COLO829 (cell line): ENCODE measurements at places on chromosomes 1 and 21.
A peak's percentile ranks its signal among the peaks of the same experiment; 100 is the strongest.

- peak; percentile 23 for DNase-seq
Observed at GRCh38 chr1:201025571-201026002, 2.1 kb upstream of the KIF21B start.

DNA sequence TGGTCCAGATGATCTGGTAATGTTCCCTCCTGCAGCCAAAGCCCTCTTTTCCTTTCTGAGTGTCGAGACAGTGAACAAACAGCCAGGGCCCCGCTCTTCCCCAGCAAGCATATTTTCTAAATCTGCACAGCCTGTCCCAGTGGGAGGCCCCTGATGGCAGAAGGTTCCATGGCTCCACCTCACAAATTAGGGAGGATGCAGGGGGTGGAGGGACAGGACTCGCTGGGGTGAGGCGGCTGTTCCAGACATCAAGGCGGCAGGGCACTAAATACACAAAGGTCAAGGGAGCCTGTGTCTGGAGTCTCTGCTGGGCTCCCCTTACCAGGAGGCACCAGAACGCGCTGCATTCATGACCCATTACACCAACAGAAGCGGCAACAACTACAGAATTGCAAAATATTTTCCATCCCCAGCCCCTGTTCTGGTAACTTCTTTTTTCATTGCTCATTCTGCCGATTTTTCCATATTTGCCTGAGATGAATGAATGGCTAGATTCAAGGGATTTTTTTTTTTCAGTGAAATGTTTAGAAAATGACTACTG is 27.0 kb upstream of the PRELP start:
- DNase-seq: peak; percentile 60

DNA sequence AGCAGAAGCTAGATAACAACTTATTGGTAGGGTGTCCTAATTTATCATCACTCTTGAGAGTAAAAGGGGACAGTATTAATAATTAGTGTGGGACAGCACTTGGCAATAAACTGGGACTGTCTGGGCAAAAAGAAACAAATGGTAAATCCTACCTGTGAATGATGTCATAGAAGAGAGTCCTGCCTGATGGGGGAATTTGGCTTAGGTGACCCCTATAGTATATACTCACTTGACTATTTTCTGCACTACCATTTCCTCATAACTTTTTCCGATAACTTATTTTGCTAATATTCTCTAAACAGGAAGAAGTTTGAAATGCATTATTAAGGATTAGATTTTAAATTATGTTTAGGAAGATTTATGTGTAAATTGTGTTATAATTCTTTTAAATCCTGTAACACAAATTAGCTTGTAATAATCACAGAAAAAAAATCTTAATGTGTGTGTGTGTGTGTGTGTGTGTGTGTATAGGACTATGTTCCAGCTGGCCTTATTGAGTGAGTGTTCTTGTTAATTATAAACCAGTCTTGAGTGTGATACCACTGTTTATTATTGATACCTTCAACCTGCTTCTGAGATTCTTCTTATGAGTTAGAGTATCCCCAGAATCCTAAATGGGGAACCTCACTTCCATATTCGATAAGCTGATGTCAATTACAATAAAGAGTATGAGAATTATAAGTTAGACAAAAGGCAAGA is 144.2 kb upstream of the C1orf105 start:
- no peak for DNase-seq

- no peak for DNase-seq
Observed at GRCh38 chr21:16002874-16003466, 273.2 kb downstream of the USP25 start.

GRCh38 chr1:44049839-44050238 is 18.6 kb upstream of the SLC6A9 start:
- no peak for DNase-seq

- DNase-seq: no peak
Observed at GRCh38 chr1:221182791-221183533, 303.7 kb downstream of the HLX start.

DNA sequence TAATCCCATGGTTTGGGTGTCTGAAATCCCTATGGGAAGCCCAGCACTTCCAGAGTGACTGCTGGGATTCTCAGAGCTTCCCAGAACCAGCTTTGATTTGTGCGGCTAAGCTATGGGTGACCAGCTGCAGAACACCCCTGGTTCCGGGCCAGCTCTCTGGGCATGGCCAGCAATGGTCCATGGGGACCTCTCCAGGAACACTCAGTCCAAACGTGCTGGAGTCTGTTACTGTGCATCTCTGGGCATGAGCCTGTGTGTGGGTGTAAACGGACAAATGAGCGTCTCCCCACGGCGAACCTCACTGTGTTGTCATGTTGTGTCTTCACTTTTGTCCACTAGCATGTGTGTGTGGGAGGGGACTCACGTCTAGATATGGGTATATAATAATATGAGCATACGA is 54.4 kb downstream of the MAB21L3 start:
- DNase-seq: no peak

DNA sequence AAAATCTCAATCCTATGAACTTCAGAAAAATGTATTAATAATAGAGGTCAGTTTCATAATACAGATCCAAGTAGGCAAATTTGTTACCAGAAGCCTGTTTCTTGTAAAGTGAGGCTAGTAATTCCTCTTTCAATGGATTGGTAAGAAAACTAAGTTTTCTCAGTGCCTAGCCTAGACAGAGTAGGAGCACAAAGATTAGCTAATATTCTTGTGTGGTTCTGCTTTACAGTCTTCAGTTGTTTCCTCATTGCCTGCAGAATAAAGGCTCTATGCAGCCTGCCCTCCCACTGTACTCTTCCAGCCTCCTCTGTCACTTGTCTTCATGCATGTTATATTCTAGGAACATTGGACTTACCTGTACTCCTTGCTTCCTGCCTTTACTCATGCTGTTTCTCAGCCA is 2.4 kb upstream of the PPP1R15B start:
- DNase-seq: no peak

DNA sequence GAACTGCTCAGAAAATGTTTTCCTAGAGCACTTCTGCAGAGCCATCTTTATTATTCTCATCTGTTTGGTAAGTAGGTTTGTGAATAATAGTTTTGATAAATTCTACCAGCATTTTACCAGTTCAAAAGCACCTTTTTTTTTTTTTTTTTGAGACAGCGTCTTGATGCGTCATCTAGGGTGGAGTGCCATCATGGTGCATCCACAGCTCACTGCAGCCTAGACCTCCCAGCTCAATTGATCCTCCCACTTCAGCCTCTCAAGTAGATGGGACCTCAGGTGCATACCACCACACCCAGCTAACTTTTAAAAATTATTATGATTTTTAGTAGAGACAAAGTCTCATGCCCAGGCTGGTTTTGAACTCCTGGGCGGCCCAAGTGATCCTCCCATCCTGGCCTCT is 9.8 kb upstream of the RHBG start:
- no peak for DNase-seq

GRCh38 chr1:3865606-3866160 is 8.4 kb downstream of the DFFB start:
- DNase-seq: no peak

DNA sequence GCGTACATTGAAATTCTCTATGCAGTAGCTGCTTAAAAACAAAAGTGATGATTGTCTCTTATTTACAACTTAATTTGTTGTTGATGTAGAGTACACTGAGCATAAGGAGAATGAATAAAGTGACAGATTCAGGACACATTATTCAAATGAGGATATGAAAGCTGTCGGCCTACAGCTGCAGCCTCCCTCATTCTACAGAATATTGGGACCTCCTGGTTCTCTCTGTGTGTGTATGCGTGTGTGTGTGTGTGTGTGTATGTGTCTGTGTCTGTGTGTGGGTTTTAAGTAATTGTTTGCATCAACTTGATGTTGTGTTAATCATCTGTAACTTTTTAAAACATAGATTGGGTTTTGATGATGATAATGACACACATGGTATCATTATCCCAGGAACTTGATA is 17.9 kb downstream of the PROX1 start:
- DNase-seq: no peak

- DNase-seq: no peak
Observed at GRCh38 chr21:46098303-46099141, 610 bp downstream of the COL6A2 start.

DNA sequence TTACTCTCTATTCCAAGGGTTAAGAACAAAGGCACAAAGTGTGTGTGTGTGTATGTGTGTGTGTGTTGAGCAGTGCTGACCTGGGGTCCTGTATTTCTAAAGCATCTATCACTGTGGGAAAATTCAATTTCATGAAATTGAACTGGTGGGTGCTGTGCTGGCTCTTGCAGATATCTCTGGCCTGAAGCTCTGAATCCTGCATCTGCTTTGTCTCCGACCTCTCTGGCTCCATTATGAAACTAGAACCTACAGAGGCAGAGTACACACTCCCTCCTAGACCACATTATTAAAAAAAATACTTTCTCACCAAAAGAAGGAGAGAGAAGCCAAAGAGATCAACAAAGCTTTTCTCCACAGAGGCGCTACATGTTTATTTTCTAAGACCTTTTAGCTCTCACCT is 88.4 kb upstream of the PDE4B start:
- DNase-seq: no peak

DNA sequence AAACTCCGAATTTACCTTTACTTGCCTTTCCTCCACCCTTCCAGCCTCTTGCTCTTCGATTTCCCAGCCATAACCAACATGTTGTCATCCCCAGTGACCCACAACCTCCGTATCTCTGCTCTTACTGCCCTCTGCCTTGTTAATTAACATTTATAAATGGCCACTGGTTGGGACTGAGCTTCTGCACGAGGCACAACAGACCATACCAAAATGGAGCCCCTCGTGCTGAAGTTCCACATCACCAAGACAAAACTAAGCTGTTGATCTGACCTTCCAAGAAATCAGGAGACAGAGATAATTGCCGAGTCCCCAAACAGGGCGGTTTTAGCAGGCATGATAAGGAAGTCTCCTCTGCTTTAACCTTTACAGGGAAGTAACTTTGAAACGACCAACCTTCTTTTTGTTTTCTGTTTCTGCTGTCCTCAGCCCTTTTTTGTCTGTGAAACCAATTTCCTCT is 71.9 kb downstream of the NMNAT2 start:
- DNase-seq: no peak

DNA sequence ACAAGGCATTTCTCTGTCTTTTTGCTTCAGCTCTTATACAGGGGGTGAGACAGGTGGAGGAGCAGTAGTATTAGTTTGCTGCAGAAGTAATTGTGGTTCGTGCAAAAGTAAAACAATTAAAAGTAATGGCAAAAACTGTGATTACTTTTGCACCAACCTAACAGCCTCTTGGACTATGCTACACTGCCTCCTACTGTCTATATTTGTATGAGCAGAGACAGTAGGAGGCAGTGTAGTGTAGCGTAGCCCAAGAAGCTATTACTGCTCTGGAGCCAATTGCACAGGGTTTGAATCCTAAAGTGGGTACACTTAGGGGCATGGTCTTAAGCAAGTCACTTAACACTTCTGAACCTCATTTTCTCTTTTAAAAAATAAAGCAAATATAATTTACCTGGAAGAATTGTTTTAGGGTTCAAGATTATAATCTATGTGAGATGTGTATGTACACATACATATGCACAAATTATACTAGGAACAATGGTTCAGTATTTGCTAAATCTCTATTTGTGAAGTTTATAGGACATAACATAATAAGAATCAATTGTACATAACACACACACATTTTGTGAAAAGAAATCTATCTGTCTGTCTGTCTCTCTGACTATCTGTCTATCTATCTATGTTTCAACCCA is 103.8 kb downstream of the BRINP3 start:
- DNase-seq: peak; percentile 35

DNA sequence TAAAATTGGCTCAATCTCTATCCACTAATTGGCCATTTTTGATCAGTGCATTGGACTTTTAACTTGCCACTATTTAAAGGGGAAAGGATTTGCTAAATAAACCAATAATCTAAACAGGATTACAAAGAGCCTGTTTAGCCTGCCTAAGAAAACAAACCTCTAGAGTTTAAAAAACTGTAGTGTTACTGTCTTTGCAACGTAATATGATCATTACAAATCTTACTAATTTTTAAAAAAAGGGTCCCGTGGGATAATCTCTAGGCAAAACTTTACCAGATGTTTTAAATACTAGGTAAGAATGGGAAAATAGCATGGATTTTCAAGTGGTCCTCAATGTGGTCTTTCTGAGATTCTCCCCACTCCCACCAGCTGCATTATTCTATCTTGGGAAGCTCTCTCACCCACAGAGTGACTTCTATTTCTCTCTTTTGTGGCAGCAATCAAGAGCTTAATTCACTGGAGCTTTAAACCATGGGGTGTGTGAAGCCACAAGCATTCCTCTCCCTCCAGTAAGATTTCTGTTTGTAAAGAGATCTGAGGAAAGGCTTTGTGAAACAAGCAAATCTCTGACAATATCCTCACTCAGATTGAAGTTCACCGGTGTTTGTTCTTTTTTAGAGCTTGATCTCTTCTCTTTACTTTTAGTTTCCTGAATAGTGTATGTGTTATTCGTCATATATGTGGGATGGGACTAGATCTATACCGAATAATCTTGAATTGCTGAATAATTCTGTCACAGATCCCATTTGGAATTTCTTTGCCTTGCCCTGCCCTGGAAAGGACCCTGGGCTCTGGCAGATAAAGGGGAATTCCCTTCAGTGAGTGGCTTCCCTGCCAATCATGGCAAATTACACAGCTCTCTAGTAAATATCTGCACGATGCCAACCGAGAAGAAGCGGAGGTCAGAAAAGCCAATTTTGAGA is 132.2 kb downstream of the TLR5 start:
- peak; percentile 85 for DNase-seq

- DNase-seq: no peak
Observed at GRCh38 chr1:170377896-170378634, 153.9 kb upstream of the GORAB start.

- no peak for DNase-seq
Observed at GRCh38 chr1:229298887-229299503, 28.1 kb downstream of the RAB4A start.

DNA sequence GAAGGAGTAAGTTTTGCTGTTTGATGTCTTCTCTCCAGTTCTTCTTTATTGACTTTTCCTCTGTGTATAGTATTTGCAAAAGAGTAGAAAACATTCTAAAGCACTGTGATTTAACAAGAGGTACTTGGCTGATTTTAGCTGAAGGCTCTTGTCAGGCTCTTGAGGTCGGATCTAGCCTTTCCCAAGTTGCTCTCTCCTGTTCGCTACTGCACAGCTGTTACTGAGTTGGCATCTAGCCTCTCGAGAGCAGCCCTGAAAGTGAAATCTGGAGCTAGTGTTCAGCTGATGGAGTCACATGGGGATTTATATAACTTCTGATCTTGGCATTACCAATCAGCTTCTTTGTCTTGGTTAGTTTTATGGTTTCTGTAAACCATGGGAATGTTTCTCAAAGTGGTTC is 193.1 kb downstream of the RYR2 start:
- DNase-seq: no peak

- peak; percentile 86 for DNase-seq
Observed at GRCh38 chr1:232574889-232575762, 54.8 kb downstream of the SIPA1L2 start.
